ENCODE measurements at places on chromosomes 1 and 21. TPM values are rescaled to one million over a fixed set of nuclear protein-coding genes. Genes with fewer than 3 reads are reported as not detected.

LCE1B gene
- not detected for total RNA-seq

MATN1 gene
- not detected for total RNA-seq

GJA8 gene
- not detected for total RNA-seq

- DNase-seq: no peak
Observed at GRCh38 chr1:162846256-162847212, 14.4 kb downstream of the CCDC190 start.

GRCh38 chr1:167909691-167910180 is 4.2 kb downstream of the ADCY10 start:
- no peak for DNase-seq

GRCh38 chr21:21661741-21662140 is 663.5 kb downstream of the NCAM2 start:
- no peak for DNase-seq

- DNase-seq: no peak
Observed at GRCh38 chr1:147721716-147722115, 38.7 kb downstream of the GJA5 start.

DNA sequence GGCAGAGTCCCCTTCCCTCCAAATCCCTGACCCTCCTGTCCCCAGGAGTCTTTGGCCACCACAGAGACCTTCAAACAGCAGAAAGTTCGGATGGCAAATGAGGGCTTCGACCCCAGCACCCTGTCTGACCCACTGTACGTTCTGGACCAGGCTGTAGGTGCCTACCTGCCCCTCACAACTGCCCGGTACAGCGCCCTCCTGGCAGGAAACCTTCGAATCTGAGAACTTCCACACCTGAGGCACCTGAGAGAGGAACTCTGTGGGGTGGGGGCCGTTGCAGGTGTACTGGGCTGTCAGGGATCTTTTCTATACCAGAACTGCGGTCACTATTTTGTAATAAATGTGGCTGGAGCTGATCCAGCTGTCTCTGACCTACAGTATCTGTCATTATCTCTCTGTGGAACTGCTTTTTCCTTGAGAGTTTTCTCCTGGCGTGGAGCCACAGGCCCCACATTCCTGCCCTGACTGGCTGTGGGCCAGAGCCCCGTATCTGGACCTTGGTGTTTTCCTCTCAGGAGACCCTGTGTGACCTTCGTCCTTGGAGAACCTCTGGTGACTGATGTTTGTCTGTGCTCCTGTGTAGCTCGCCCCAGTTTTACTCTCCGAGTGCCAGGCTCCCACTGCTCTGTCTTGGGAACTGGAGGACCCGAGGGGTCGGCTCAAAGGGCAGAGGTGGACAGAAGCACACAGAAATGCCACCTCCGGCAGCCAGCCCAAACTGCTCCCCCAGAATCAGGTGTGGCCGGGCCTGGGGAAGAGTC is 4.8 kb downstream of the SLC27A3 start:
- DNase-seq: no peak

Measured in left lobe of liver (tissue), 2 donors.